ENCODE measurements at places on chromosomes 7 and 10.

DNA sequence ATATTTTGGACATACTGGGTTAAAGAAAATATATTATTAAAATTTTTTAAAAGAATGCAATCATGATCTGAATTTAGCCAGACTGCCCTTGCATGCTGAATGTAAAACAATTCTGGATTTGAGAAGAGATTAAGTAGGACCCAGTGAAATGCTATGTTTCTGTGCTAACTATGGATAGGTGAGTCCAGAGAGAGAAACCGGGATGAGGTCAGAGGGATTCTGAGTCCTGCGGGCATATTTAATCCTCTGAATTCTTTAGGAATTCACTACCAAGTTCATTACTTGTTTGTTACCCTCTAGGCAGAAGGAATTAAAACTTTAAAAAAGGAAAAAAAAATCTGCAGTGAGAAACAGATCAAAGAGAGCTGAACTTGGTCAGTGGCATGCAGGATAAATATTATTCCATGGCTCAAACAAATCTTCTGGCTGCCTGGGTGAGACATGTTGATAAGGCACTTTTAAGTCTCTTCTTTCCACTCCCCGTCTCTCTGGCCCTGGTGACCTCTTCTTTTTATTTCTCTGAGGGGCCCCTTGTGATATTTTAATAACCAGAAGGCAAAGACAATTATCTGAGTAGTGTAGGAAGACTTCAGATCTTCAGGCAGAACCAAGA lies 50.2 kb upstream of the LYZL1 start:
- no peak for DNase-seq

GRCh38 chr7:2971914-2972834 lies 71.5 kb downstream of the CARD11 start:
- DNase-seq, result no peak

GRCh38 chr10:21049482-21049881 lies 152.4 kb upstream of the NEBL start:
- DNase-seq, result no peak

DNA sequence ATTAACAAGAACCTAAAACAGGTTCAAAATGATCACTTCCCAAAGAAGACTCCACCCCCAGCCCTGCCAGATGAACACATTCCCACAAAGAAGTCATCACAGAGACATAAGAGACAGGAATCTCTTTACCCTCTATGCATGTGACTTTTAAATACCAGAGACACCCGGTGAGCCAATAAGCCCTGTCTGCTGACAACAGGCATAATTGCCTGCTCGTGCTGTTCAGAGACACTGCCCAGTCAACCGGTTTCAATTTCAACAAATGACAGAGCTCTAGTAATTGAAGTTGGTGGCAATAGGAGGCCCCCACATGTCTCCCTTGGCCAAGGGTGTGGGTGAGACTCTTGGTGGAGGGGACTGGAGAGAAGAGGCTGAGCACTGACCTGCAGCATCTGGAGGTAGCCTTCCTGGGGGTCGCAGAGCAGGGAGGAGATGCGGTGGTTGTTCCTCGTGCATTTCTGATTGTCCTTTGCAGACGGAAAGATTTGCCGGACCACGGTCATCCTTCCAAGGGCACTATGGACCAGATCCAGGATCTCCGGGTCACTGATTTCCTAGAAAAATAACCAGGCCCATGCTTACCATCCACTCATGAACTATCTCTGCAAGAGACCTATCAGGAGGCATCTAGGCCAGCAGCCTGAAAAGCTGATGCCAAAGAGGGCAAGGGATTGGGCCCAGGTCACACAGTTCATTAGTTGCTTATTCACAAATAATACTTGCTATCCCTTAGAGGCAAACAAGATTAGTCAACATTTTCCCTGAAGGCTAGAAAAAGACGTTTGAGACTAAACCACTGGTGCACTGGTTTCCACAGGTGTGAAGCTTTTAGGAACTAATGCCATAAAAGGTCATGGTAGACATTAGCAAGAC lies 497.7 kb downstream of the GRID1 start:
- DNase-seq, result no peak

DNA sequence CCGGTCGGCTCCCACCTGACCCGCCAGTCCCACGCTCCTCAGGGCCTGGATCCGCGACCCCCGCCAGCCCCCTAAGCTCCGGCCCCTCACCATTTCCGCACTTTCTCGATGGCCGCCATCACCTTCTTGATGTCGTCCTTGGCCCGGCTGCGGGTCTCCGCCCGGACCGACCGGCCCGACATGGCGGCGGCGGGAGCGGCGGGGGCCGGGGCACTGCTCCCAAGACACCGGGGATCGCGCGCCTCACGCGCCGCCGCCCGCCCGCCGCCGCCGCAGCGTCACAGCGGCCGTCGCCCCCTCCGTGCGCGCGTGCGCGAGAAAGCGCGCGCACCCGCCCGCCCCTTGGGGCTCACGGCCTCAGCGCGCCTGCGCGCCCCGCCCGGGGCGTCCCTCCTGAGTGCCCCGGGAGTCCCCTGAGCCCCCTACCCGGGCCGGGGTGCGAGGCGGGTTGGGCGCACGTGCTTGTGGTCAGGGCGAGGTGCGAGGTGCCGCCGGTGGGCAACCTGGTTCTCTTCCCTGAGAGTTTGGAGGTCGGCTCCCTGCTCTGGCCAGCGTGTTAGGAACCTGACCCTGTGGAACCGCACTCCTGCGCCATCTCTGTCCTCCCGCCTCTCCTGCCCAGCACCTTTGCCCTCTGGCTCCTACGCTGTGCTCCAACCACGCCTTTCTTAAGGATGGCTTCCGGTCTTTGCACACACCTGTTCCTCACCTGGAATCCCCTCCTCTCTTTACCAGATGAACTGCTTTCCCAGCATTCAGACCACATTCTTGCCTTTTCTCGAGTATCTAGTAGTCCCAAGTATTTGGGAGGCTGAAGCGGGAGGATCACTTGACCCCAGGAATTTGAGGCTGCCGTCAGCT lies at the start of gene BCL7B:
Gene BCL7B, minus strand, starts transcription at position 294 of the 861 bp plus-strand sequence. Its CDS starts 112 bp downstream, at position 182.
- DNase-seq, result peak; percentile 68

- peak; percentile 86 for DNase-seq
These were observed 437.8 kb downstream of the PLXDC2 start for GRCh38 chr10:20254078-20254477.

DNA sequence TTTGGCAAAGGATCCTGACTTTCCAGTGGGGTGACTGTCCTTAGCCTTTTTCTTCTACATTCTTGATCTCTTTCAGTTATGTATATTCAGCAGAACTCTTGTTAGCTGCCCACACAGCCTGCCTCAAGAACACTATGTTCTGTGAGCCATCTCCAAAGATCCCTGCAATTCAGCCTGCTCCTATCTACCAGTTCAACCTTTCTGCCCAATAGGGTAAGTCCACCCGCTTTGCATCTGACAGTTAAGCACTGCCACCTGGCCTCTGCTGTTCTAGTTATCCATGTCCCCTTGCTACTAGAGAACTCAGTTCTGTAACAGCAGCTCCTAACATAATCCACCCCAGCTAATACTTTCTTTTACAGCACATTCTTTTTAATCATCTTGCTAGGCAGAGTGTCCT lies 13.5 kb downstream of the OR9A2 start:
- DNase-seq, result no peak

- peak; percentile 94 for DNase-seq
These were observed 11.6 kb upstream of the HNRNPF start for GRCh38 chr10:43420369-43421200.

DNA sequence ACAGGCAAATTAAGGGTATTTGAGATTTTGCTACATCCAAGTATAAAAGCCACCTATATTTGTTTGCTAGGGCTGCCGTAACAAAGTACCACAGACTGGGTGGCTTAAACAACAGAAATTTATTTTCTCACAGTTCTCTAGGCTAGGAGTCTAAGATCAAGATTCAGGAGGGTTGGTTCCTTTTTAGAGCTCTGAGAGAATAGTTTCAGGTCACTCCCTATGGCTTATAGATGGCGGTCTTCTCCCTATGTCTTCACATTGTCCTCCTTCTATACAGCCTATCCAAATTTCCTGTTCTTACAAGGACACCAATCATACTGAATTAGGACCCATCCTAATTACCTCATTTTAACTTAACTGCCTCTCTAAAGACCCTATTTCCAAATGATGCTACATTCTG lies 11.2 kb downstream of the HYCC1 start:
- DNase-seq, result no peak

- no peak for DNase-seq
These were observed 15.0 kb downstream of the ARPC1A start for GRCh38 chr7:99340659-99341058.

DNA sequence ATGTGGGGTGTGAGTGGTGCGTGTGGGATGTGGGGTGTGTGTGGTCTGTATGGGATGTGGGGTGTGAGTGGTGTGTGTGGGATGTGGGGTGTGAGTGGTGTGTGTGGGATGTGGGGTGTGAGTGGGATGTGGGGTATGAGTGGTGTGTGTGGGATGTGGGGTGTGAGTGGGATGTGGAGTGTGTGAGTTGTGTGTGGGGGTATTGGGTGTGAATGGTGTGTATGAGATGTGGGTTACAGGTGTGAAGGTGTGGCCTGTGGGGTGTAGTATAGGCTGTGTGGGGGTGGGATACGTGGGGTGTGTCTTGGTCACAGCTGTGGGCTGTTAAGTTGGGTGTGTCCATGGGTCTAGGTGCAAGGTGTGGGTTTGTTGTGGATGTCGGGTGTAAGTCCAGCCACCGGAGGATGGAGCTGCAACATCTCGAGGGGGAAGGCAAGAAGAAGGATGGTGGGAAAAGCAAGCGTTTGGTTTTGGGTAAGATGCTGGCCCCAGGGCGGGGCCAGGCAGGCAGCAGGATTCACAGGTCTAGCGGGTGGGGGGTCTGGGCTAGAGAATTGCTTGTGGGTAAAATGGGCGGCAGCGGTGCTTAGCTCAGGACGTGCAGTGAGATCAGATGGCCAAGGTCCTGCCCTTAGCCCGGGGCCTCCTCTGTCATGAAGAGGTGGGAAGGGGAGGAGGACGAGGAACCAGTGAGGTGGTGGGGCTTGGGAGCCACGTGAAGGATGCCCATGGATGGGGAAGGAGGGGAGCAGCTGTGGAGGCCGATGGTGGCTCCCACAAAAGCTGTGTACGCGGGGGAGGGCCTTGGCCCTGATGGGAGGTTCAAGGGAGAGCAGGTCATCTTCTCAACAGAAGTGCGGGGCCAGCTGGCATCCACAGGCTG lies 60.1 kb downstream of the CFAP46 start:
- DNase-seq, result no peak

DNA sequence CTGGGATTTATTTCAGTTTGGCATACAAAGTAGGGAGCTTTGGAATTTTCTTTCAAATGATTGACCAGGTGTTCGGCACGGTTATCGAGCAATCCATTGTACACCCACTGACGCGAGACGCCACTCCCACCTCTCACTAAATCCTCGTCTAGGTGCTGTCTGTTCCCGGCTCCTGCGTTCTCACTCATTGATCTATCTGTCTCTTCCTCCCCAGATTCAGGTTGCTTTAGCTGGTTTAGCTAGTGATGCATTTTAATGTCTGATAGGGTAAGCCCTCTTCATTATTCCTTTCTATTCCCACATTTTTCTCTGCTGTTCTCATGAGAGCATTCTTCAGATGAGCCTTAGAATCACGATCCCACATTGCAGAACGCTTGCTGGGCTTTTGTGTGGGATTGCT lies 91.7 kb downstream of the ELFN1 start:
- no peak for DNase-seq

- DNase-seq, result peak; percentile 78
These were observed 165.1 kb downstream of the GLRX3 start for GRCh38 chr10:130301021-130301892.

DNA sequence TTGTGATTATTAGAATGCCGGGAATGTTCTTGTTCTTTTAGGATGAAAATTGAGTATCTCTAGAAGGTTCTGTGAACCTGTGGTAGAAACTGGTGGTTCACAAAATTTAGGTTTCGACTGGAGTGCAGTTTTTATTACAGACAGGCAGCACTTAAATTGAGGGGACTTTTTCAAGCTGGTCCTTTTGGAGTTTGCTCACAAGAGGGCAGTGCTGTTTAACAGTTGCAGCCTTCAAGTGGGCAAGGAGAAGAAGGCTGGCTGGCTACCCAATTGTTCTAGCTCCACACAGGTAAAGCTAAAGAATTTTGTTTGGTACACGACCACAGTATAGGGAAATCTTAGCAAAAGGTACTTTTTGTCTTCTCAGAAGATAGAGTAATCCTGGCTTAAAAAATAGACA lies 233.6 kb downstream of the SNX13 start:
- DNase-seq, result peak; percentile 39

DNA sequence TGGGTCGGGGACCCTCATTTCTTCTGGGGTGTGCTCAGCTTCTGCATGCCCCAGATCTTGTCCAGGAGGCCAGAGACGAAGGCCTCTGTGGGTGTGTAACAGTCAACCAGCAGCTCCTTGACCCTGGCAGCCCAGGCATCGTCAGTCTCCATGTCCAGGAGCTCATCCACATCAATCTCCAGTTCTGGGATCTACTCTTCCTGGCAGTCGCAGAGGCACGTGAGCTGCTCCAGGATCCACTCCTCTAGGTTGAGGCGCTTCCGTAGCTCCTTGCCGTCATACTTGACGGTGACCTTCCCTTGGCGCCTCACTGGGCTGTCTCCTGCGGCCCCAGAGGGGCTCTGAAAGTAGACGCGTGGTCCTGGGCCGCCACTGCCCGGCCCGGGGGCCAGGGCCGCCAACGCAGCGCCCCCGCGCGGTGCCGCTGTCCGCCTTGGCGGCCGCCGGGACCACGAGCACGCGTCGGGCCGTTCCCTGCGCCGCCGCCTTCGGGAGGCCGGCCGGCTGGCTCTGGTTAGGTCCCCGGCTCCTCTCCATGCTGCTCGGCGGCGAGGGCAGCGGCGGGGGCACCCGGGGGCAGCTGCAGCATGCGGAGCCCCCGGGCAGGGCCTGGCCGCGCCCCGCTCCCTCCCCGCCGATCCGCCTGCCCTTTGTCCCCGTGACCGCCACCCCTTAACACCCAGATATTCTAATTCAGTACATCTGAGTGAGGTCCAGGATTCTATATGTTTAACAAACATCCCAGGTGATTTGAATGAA lies 170.5 kb downstream of the SEPTIN7 start:
- DNase-seq, result no peak

DNA sequence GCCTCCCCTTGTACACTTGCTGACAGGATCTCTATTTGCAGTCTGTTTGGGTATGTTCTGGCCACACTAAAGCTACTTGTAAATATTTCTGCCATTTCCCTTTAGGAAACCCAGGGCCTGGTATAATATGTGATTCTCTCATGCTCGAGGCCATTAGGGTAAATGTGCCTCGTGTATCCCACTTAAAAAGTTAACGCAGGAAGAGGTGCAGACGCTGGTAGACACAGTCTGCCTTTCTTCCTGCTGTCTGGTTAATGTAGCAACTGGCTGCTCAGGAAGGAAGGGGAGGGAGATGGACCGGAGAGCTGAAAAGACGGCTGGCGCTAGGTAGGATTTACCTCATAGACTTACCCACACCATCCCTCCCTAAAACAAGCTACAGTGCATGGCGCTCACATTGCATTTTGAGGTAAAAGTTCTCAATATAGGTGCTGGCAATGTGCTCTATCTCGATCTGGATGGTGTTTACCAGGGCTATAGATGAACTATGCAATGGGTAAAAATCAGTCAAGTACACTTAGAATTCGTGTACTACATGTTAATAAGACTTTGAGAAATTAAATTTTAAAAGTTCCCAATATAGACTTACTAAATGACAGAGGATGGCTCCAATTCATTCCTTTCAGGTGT lies 125.9 kb downstream of the JAZF1 start:
- DNase-seq, result no peak
